Breast epithelium (tissue), 4 donors: ENCODE measurements at places on chromosomes 5 and 9. TPM values are rescaled to one million over a fixed set of nuclear protein-coding genes. Genes with fewer than 3 reads are reported as not detected.
A peak's percentile ranks its signal among the peaks of the same experiment; 100 is the strongest.

DNA sequence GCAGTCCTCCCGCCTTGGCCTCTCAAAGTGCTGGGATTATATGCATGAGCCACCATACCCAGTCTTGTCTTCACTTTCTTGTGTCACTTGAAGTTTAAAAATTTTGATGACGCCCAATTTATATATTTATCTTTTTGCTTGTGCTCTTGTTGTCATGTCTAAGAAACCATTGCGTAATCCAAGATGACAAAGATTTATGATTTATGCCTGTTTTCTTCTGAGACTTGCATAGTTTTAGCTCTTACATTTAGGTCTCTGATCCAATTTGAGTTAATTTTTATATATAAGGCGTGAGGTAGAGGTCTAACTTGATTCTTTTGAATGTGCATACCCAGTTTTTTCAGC, 18.6 kb downstream of the ANKHD1 start:
- no peak for DNase-seq

The SHC3 gene
- total RNA-seq: 2.3 TPM

The C9 gene
- not detected for total RNA-seq

DNA sequence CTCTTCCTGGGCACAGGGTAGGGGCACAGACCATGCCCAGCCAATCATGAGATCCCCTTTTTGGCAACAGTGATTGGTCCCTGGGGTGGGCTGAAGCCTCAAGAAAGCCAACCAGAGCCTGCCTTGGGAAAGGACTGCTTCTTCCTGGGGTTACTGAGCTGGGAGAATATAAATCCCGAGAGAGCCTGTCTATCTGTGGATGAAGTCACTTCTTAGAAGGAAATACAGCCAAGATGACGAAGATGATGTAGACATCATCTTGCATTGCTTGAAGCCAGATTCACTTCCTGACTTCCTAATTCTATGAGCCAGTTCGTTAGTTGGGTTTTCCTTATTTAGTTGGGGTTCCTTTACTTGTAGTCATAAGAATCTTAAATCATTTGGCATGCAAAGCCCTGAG, 50.1 kb upstream of the PWWP2A start:
- no peak for DNase-seq

GRCh38 chr5:107979900-107980299, 309.2 kb upstream of the EFNA5 start:
- DNase-seq: no peak

The GRHPR gene
- 140 TPM for total RNA-seq

The ANKRD31 gene
- 0.59 TPM for total RNA-seq

The IZUMO3 gene
- not detected for total RNA-seq

- no peak for DNase-seq
These were observed 447.5 kb upstream of the GRIN3A start for GRCh38 chr9:102185962-102186361.

GRCh38 chr9:127608104-127608966, 3.7 kb upstream of the STXBP1 start:
- peak; percentile 37 for DNase-seq

GRCh38 chr5:167861928-167862426, 429.5 kb upstream of the WWC1 start:
- no peak for DNase-seq

DNA sequence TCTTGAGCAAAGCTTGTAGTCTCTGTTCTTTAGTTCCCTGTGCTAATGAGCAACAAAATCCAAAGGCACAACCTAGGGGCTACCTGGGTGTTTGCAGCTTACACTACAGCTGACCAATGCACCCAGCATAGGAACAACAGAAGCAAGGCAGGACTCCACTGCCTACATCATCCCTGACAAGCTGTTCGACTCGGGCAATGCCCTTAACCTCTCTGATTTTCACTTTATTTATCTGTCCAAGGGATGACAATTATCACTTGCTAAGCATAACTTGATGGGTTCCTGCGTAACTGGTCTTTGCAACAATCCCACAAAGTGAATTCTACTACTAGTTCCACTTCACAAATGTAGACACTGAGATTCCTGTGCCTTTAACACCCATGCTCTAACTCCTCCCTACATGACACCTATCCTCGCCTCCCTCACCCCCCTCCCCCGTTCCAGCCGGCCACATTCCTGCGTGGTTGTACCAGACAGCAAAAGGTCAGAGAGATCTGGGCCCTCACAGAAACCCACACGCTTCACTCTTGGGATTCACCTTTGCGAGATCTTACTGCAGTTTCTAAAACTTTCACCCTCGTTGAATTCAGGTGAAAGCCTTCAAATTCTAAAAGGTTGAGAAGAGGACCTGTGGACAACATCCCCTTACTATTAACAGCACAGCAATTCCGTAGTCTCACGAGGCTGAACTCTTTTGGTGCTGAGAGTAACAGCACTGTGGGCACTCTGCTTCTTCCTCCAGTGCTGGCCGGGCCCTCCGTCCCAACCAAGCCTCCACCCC, 995 bp downstream of the IPPK start:
- peak; percentile 58 for DNase-seq

DNA sequence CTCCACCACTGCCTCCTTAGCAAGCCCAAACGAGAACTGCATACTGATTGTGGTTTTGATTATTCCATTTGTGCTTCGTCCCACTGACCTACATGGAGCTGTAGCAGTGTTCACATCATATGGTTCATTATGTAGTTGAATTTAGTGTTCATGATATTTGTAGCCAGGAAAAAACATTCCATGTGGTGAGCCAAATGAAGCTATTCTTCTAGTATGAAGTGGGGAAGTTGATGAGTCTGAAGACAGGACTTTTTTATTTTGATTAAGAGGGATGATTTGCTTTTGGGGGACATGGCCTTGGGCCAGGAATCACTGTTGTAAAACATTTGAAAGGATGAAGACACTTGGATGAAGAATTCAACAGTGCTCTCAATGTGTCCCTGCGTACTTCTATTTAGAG, 192.9 kb upstream of the SLC27A6 start:
- DNase-seq: no peak

DNA sequence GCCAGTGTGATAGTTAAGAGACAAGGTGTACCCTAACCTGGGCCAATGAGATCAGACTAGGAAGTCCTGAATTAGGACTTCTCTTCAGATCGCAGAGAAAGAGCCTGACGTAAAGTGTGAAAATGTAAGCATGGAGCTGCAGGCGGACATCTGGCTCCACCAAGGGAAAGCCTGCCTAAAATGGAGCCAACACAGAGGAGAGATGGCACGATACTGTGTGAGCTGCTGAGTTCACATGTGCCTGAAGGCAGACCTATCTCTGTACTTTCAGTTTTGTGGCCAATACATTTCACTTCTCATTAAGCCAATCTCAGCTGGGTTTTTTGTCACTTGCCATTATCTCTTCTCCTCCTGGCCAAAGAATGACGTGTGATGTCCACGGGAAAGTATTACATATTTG, 210.5 kb downstream of the ELAVL2 start:
- DNase-seq: no peak

The HACD4 gene
- 3.3 TPM for total RNA-seq

DNA sequence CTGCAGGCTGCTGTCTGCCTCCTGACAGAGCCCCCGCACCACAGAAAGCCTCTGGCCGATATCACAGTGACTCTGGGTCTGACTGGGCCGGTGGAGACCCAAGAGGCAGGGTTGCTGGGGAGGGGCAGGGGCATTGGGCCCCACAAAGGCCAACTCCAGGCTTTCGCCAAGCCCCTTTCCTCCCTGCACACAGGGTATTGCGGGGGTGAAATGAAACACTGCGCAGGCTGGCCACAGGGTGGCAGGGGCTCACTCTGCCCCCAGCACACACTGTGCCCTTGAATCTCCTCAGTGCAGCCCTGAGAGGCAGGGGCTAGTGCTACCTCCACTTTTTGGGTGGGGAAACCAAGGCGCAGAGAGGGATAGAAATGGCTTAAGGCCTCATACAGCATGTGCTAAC, 44.6 kb downstream of the BARX1 start:
- no peak for DNase-seq

The SAPCD2 gene
- total RNA-seq: 0.96 TPM

The GABRA1 gene
- total RNA-seq: not detected

GRCh38 chr9:80163889-80164288, 592.1 kb downstream of the TLE4 start:
- no peak for DNase-seq

DNA sequence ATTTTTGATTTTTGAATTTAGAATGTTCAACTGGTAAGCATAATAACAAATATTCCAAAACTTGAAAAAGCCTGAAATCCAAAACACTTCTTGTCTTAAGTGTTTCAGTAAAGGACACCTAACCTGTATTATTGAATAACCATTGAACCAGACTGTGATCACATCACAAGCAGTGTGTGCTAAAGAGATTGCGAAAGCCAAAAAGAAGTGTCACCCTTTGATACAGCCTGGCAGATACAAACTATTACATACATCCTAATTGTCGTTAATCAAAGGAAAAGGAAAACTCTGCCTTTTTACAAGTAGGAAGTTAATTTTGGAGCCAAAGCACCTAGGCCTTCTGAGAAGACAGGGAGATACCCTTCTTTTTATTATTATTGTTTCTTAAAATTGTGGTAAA, 8.4 kb upstream of the FAM120AOS start:
- no peak for DNase-seq

DNA sequence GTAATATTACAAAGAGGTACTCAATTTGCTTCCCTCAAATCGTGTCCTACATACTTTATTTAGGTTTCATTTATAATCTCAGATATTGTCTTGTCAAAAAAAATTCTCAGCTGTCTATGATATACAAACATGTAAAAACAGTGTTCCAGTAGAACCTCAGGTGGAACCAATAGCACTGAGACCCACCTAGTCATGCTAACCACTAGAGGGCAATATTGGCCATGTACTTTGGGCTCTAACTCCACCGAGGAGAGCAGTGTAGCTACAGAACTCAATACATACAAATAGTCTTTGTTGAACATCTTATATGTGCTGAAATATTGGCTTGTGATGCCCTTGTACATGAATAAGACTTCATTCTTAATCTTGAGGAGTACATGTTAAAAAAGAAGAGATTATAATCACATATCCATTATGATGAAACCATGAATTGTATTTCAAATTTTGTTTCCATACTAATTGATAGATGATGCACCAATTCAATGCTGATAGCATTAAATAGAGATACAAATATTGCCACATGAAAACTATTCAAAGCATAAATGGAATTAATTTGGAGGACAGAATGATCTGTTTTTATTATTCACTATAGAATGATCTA, 71.2 kb upstream of the CNTLN start:
- no peak for DNase-seq

The NSMF gene
- 37.4 TPM for total RNA-seq
